NCI-H187 treated with DMSO at 0.1 percent for 48 hours (cell line): ENCODE measurements at places on chromosomes 2 and 18.

- DNase-seq: no peak
Observed at GRCh38 chr2:18752667-18753422, 163.5 kb upstream of the NT5C1B start.

- DNase-seq: no peak
Observed at GRCh38 chr2:134582547-134582899, 136.3 kb downstream of the TMEM163 start.

DNA sequence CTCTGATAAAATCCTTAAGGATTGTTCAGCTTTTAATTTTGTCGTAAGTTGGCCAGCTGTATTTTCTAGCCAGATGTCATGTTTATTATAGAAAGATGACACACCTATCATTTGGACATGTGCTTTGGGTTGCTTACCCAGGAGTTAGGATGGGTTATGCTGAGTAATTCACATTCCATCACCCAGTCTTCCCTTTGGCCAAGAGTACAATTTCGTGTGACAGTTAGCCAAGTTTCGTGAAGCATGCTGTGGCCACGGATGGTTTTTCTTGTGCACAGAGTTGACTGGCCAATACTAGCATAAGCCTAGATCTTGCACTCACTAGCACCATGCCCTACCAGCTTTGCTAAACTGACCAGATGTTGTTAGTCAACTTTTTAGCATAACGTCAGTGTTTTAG, 5.8 kb downstream of the MAPRE3 start:
- no peak for DNase-seq

GRCh38 chr2:174610243-174610995, 12.8 kb upstream of the WIPF1 start:
- DNase-seq: no peak

- no peak for DNase-seq
Observed at GRCh38 chr18:49778826-49779465, 34.4 kb downstream of the ACAA2 start.

DNA sequence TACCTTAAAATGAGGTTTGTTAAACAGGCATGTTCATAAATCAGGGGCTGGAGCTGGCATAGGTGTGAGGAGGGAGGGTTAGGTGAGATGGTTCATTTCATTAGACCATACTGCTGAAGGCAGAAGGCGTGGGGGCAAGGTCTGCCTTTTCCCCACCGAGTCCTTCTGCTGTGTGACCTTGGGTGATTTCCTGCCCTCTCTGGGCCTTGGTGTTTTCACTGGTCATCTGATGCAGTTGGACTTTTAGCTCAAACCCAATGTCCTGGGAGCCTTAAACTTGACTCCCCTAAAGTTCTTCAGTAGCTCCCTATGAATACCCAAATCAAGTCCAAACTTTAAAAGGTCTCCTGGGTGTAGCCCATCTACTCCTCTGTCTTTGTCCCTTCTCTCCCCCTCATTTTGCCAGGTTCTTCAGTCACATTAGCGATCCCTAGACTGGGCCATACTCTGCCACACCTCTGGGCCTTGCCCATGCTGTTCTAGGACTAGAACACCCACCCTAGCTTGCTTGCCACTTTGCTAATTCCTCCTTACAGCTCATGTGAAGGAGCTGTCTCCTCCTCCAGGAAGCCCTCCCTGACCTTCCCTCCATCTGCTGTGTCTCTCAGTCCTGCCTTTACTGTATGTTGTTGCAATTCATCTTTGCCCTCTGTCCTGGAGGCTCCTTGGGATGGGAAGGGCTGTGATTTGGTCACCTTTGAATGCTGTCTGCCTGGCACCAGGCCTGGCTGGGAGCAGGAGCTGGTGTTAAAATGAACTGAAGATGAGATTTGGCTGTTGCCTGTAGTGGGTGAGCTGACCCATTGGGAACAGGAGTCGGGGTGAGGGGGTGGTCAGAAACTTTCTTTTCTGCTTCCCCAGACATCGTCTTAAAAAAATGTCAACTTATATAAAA, 85.4 kb upstream of the HS6ST1 start:
- no peak for DNase-seq

DNA sequence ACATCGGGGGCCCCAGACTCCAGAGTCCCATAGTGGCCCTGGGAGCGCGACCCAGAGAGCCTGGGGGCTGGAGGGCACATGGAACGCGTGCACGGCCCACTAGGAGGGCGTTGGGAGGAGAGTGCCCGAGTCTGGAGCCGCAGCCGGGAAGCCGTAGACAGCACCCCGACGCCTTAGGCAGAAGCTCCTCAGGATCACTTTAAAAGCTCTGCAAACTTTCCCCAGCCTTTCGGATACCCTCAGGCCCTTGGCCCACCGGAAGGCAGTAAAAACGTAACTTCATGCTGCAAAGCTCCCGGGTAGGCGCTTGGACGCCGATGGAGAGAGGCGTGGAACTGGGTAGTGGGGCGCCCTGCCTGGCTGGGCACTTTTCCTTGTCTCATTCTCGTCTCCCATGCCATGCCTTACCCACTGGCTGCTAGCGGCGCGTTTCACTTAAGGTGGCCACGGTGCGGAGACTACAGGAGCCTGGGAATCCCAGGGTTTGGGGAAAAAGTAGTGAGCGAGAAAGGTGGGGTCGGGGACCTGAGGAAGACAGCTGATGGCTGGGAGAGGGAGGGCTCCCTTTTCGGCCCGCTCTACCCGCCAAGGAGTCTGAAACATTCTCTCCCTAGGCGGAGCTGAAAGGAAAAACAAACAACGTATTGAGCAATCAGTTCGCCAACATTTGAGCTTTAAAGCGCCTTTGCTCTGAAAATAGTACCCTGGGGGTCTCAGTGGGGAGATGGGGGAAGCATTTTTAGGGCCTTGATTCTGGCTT, 141.8 kb downstream of the MEIS1 start:
- DNase-seq: no peak

GRCh38 chr2:233460726-233461441, 105.7 kb downstream of the USP40 start:
- no peak for DNase-seq

DNA sequence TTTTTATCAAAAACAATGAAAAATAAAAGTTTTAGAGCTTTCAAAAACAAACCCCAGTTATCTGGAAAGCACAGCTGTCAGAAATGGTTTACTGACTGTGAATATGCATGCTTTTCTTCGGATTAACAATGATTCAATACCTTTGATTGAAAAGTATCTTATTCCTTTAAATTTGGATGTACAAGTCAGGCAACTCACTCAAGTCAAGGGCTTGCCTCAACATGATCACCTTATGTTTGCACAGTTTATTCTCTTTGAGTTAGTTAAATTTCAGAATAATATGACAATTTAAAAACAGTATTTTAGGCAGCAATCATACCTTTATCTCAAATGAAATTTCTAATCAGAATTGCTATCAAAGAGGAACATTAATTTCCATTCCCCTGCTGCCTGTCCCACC, 108.8 kb upstream of the FOSL2 start:
- no peak for DNase-seq

GRCh38 chr2:23413641-23414040, 28.7 kb downstream of the KLHL29 start:
- DNase-seq: no peak

- no peak for DNase-seq
Observed at GRCh38 chr18:33761363-33761762, 183.3 kb downstream of the ASXL3 start.
